ENCODE measurements at places on chromosomes 2 and 18.
A peak's percentile ranks its signal among the peaks of the same experiment; 100 is the strongest.

- no peak for DNase-seq
These were observed 215.4 kb downstream of the ZBTB7C start for GRCh38 chr18:48193521-48194492.

GRCh38 chr2:216569765-216570164, 63.5 kb upstream of the IGFBP2 start:
- DNase-seq, result no peak

- no peak for DNase-seq
These were observed 259.0 kb downstream of the HNMT start for GRCh38 chr2:138223319-138223718.

DNA sequence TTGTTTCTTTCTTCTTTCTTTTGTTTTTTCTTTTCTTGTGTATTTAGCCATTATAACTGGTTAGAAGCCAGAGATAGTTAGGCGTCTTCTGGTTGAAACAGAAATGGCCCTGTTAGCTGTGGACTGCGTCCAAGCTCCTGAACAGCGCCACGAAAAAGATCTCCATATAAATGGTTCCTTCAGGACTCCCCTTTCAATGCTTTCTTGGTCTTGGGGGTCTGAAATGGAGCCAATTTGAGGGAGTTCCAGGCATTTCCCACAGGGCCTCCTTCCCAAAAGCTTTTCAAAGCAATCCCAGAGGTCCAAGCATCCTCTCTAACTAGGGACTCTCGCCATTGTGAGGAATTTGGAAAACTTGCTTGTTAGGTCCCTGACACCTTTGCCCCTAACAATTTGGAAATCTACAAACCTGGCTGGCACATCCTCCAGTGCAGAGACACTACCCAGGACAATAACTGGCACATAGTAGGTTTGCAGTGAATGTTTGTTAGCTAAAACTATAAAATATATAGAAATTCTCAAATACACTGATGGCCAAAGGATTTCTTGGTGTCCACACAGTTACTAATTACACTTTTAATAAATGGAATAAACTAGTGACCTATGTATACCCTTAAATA, 80.1 kb downstream of the MYCN start:
- DNase-seq, result no peak

DNA sequence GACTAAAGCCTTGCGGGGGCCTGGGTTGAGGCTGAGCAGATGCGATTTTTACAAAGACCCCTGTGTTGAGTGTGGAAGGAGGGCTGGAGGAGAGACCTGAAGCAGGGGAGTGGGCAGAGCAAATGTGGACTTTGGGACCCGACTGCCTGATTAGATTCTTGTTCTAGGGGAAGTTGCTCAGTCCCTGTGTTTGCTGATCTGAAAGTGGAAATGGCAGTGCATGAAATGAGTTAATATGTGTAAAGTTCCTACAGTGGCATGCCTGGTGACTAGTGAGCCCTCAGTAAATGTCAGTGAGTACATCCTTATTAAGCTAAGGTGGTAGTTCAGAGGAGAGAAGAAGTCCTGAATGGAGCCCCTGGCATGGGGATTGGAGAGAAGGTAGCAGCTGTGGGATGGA, 52.3 kb downstream of the ARMC9 start:
- no peak for DNase-seq

DNA sequence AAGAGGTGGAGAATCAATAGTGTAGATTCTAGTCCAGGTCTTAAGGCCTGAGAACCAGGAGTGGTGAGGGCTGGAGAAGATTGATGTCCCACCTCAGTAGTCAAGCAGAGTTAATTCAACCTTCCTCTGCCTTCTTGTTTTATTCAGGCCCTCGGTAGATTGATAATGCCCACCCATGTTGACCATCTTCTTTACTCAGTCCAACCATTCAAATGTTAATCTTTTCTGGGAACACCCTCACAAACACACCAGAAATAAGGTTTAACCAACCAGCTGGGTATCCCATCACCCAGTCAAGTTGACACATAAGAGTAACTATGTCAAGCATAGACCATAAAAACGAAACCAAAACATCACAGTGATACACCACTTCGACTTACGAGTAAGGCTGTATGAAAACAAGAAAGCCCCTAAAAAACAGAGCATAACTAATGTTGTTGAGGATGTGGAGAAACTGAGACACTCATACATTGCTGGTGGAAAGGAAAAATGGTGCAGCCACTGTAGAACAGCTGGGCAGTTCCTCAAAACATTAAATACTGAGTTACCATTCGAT, 57.5 kb downstream of the SLC35F5 start:
- no peak for DNase-seq

GRCh38 chr2:182833084-182833854, 33.2 kb downstream of the FRZB start:
- no peak for DNase-seq

- no peak for DNase-seq
These were observed 14.0 kb upstream of the SPDYA start for GRCh38 chr2:28796620-28797019.

- DNase-seq, result no peak
These were observed 53.7 kb downstream of the BCL11A start for GRCh38 chr2:60499651-60500265.

DNA sequence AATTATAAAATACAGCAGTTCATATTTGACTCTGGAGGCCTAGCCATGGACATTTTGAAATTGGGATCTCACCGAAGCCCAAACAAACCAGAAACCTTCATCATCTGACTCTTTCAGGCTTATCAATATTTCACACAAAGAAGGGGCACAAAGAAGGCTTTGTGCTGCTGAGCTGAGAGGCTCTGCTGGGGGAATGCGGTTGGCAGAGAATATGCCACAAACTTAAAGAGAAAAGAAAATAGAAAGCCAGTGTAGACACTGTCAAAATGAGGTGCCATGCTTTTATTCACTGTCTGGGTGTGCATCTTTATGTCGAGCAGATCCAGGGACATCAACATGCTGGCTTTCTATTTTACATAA, 162.6 kb downstream of the QPCT start:
- no peak for DNase-seq

- DNase-seq, result no peak
These were observed 53.9 kb downstream of the KCTD18 start for GRCh38 chr2:200455958-200456421.

DNA sequence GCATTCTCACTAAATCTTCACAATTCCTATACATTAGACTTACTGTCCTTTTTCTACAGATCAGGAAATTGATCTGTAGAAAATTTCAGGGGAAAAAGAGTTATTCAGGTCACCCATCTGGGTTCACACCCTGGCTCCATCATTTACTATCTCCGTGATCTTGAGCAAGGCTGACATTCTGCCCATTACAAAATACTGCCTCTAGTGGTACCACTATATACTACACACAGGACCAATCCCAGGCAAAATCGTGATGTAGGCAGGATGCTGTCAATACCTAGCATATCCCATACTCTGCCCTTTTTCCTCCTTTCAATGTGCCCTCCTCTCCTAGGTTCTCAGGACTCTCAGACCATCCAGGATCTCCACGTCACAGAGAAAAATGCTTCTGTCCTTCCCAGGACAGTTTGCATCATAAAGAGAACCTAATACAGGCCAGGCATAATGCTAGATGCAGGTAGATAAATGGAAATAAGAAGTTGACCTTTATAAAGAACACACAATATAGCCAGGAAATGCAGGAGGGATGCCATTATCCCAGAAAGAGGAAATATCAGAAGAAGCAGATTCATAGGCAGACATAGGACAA, 101.9 kb downstream of the CDH20 start:
- no peak for DNase-seq

GRCh38 chr2:74457129-74457548, 1.1 kb upstream of the WBP1 start:
- DNase-seq, result no peak

DNA sequence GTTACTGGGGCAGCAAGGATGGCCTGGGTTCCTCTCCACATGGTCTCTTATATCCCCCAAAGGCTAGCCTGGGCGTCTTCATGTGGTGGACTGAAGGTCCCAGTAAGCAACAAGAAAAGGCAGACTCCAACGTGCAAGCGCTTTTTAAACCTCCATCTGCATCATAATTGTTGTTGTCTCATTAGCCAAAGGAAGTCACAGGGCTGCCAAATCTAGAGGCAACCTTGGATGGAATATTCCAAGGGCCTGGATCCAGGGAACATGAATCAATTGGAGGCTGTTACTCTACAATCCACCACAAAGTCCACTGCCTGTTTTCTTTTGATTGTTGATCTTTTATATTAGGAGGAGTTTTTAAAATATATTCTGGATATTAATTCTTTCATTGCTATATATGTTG, 118.8 kb downstream of the SH3RF3 start:
- DNase-seq, result no peak

GRCh38 chr18:78861116-78861515, 118.5 kb upstream of the SALL3 start:
- DNase-seq, result no peak

- DNase-seq, result no peak
These were observed 208.8 kb downstream of the CDH2 start for GRCh38 chr18:27967913-27968824.

DNA sequence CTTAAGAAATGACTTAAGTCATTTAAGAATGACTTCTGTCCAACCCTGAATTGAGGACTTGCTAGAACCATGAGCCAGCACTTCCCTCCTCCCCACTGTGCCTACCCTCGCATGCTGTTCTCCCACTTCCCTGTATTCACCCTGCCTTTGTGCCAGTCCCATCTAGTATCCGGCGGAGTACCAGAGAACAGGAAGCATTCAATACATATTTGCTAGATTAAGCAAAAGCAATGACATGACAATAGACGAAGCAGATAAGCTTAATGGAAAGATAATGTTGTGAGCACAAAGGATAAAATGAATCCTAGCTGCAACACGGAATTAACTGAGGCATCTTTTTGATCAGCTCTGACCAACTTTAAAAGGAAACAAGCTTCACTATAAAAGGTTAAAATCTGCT, 328.5 kb downstream of the TDRD15 start:
- DNase-seq, result no peak

- DNase-seq, result no peak
These were observed 63.2 kb downstream of the CCBE1 start for GRCh38 chr18:59633961-59634485.

GRCh38 chr18:12154361-12154760, 60.7 kb downstream of the ANKRD62 start:
- no peak for DNase-seq

DNA sequence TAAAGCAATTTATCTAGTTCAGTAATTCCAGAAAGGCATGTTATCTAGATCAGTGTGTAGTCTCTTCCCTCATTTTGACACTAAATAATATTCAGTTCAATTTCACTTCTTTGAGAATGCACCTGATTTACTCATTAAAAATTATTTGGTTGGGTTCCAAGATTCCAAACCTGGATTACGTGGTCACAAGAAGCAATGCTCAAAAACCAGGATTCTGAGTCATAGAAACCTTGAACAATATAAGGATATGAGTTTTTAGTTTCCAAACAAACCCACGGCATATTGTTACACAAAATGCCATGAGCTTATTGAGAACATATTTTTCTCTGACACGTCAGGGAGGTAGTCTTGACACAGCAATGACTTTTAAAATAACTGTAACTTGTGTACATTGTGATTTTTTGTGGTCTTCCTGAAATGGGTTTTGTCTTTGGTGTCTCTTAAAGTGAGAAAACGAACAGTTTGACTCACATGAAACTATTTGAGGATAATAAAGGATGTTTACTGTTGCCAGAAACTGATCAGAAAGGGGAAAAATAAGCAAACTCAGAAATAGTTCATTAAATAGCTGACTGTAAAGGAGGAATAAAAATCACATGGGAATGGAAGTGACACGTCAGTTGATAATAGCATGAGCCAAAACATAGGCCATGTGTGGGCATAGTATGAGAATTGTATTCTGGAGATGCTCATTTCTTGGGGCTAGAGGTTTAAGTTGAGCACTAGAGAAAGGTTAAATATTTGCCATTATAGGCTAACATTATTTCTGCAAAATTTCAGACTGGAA, 617.7 kb upstream of the CDH2 start:
- no peak for DNase-seq

- DNase-seq, result no peak
These were observed 18.4 kb upstream of the DSC2 start for GRCh38 chr18:31120594-31120993.

DNA sequence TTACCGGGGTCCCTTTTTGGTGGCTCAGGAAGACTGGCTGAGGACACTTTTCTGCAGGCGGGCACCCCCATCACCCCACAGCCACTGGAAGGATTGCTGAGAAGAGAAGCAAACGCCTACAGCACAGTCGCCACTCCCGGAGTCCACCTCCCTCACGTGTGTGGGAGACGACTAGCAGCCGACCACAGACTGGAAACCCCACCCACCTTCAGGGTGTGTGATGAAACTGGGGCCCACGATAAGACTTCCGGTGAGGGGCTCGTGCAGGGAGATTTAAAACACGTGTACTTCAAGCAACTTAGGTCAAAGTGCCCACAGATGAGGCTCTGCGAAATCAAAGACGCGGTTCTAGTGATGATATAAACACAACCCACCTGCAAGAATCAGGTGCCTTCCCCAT, 26.3 kb downstream of the MBP start:
- DNase-seq, result peak; percentile 68

DNA sequence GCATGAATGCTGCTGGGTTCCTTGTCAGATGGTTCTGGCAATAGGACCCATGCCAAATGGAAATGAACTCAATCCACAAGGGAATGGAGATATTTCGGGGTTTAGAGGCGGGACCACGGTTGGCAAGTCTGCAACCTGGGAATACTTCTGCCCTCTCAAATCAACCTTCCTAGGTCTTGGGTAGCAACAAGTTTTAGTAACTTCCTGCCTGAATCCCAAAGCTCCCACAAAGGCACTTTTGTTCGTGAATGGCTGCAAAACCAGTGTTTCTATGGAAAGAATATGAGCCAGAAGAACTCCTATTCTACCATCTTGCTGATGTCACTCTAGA, 790.1 kb upstream of the SLC8A1 start:
- DNase-seq, result no peak

GRCh38 chr18:907115-907884, 2.6 kb downstream of the ADCYAP1 start:
- DNase-seq, result no peak

- DNase-seq, result no peak
These were observed 168.8 kb downstream of the THADA start for GRCh38 chr2:43427032-43427424.

DNA sequence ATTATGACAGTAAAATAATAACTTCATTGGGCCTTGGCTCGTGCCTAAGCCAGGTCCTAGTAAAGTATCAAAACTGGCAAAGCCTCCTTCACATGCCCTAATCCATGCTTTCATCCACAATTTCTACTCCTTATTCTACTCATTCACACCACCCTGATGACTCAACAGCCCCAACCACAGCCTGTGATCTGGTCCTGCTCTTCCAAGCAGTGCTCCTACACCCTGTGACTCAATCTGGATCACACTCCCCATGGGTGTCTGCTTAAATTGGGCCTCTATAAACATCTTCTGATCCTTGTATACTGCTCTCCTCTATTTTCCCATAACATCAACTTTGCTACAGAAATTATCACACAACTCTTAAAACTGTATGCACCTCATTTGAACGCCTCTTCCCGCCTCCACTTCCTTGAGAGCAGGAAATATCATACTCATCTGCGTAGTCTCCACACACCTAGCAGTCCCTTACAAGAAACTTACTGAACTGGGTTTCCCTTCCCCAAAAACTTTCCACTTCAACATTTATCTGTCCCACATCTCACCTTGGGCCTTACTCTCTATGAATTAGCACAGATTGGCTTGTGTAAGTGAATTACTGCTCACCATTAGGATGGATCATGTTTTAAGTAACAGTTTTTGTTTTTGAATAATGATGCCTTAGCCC, 15.9 kb downstream of the GTF3C3 start:
- no peak for DNase-seq

GRCh38 chr2:189177251-189177840, 2.2 kb downstream of the COL5A2 start:
- DNase-seq, result no peak

GRCh38 chr2:65040400-65041261, 15.6 kb upstream of the CEP68 start:
- DNase-seq, result peak; percentile 80
